ENCODE measurements at places on chromosomes 6 and 20.

- DNase-seq, result peak; percentile 35
These were observed 122.6 kb downstream of the GPX5 start for GRCh38 chr6:28648035-28648877.

GRCh38 chr20:49701241-49701790, 12.4 kb downstream of the B4GALT5 start:
- DNase-seq, result no peak

GRCh38 chr20:58606184-58606583, 44.9 kb upstream of the STX16 start:
- no peak for DNase-seq

GRCh38 chr20:3922983-3923339, 33.8 kb downstream of the PANK2 start:
- DNase-seq, result no peak

GRCh38 chr20:32925481-32926196, 66.9 kb downstream of the EFCAB8 start:
- DNase-seq, result no peak

DNA sequence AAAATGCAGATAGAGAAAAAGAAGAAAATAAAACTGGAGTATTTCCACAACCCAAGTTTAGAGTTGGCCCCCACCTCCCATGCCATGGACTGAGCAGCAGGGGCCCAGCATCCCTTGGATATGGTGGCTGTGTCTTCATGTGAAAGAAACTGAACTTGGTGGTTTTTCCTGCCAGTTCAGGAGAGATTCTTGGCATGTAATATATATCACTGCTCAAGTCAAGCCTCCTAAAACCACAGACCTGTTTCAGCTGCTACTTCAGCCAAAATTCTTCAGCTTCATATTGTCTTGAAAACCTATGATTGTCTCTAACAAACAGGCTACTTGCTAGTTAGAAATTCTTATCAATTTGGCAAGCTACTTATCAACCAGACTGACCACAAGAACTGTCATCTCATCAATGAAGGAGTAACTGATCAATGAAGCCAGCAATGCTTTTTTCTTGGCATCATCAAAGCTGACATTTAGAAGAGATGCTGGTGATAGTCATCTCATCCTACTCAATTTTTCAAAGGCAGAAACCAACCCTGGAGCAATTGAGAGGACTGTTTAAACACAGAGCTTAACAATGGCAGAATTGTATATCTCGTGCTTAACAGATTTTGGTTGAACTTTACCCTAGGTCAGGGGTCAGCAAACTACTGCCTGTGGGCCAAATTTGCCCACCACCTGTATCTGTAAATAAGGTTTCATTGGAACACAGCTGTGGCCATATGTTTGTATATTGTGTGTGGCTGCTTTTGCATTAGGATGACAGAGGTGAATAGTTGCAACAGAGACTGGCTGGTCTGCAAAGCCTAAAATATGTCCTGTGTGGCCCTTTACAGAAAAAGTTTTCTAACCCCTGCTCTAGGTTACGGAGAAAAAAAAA, 10.4 kb upstream of the NOL7 start:
- DNase-seq, result no peak

DNA sequence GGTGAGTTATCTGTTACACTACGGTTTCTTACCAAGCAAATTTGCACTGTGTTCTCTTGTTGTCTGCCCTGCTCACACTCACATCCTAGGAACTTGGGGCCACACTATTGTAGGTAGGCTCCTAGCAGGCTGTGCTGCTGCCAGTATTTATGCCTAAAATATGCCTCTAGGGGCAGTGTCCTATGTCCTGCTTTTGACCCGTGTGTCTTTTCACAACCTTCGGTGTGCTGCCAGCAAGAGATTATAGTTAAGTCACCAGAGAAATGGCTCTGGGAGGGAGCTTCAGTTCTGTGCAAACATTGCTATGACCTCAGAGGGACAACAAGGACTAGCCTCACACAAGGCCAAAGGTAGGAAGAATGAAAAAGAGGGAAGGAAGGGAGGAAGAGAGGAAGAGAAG, 8.9 kb upstream of the TAAR5 start:
- no peak for DNase-seq

DNA sequence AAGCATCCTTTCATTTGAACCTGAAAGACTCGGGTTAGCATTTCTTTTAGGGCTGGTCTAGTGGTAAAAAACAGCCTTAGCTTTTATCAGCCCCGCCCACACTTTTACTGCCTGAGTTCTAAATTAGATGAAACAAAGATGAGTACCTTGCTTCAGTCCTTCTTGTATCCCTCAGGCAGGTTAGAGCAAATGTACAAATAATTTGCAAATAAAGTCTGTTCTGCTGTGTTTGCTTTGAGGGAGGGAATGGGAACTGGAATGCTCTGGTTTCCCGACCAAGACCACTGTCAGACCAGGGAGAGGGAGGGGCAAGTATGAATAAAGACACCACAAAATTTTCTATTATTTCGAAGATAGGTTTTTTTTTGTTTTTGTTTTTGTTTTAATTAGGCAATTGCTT, 85.5 kb upstream of the FLRT3 start:
- DNase-seq, result no peak

DNA sequence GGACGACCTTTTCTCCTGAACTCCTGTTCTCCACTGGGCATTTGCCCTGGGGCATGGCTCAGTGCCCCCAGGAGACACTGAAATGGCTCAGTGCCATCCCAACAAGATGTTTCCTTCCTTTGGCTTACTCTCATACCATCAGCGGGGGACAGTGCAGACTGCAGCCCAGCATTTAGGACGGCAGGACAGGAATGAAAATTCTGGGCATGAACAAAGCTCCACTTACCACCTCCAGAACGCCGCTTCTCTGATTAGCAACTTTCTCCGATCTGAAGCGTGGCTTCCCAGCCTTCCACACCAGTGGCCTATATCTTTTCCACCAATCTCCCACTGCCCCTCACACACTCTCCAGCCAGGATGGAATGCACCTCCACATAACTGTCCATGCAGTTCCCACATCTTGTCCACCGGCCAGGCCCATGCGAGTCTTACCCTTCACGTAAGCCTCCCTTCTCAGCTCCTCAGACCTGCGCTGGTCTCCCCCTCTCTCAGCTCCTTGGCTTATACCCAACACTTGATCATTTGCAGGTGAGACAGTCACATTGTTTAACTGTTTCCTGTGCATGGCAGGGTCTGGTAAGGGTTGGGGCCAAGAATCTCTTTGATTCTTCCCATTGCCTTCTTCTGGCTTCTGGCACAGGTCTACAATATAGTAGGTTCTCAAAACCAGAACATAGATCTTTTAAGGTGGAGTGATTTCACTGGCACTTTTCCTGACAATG, 114.5 kb downstream of the FYN start:
- DNase-seq, result peak; percentile 63

GRCh38 chr6:15593798-15594197, 69.0 kb downstream of the DTNBP1 start:
- DNase-seq, result no peak

DNA sequence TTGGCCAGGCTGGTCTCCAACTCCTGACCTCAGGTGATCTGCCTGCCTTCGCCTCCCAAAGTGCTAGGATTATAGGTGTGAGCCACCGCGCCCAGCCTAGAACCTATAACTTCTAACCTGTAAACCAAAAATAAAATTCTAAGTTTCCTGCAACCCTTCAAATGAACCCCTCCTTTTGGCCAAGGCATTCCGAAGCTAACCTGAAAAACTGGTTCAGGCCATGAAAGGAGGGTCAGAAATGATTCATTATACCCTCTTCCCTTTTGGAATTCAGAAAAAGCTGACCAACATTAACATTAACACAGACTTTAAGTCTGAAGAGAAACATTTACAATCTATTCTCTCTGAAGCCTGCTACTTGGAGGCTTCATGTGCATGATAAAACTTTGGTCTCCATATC, 165.1 kb downstream of the TINAG start:
- no peak for DNase-seq

DNA sequence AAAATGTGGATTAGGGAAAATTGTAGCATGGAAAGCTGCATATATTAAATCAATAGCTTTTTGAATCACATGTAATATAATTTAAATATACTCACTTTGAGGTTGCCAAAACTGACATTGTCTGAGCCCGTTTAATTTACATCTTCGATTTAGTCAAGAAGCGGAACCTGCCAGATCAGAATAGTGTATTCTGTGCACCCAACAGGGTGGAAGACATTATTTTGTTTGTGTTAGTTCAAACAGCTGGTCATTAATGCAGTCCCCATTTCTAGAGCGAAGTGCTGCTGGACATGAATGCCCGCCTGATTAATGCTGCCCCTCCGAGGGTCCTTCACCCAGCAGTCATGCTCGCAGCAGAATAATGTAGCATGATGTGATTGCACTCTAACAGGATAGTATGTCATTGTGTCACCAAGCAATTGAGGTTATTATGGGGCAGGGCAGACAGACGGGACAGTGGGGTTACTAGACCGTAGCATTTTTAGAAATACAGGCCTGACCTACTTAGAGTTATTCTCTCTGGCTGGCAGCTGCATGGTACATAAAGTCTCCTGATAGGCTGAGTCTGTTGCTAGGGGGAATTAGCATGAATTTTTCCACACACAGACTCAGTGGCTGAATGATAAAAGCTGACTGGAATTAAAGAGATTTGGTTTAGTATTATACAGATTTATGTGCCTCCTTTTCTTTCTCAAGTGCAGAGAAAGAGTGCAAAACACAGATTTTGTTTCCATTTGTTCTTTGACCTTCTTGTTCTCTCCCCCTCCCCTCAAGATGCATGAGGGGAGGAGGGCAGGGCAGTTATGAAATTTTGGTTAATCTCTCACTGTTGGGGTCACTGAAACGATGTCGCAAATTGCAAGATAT, 147.1 kb downstream of the PRL start:
- DNase-seq, result no peak

- DNase-seq, result no peak
These were observed 2.1 kb downstream of the KHDRBS2 start for GRCh38 chr6:62283796-62284411.

GRCh38 chr20:35883778-35884540, 70.3 kb downstream of the SCAND1 start:
- DNase-seq, result peak; percentile 72

DNA sequence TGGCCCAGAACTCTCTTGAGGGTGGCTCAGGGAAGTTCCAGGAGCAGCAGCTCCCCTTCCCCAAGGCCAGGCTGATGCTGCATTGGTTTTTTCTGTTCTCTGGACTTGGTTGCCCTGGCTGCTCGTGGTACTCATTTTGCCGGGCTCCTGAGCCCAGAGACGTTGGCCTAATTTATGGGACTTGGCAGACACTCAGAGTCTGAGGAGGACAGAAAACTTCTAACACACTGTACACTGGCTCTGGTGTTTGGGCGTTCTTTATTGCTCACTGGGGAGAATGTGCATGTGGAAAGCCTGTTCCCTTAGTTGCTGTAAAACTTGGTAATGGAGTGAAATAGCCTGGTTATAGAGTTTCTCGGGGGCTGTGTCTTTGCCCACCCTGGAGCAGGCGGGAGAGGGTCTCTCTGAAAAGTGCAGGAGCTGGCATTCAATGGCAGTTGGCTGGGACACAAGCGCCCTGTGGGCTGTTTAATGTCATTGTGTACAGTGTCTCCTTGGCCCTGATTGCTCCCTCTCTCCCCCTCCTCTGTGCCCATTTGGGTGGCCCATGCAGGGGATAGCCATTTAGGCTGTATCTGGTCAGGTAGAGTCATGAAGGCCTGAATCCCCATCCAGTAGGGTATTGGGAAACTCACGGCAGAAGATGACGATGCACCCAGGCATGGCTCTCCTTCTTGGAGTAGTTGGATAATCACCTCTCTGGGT, 109.3 kb downstream of the CDC5L start:
- DNase-seq, result no peak

- DNase-seq, result no peak
These were observed 76.2 kb downstream of the RIN2 start for GRCh38 chr20:19834287-19834686.

GRCh38 chr6:169722362-169723199, 1.7 kb downstream of the PHF10 start:
- DNase-seq, result peak; percentile 41

- DNase-seq, result no peak
These were observed 55.7 kb upstream of the BHLHE23 start for GRCh38 chr20:63062188-63063140.

DNA sequence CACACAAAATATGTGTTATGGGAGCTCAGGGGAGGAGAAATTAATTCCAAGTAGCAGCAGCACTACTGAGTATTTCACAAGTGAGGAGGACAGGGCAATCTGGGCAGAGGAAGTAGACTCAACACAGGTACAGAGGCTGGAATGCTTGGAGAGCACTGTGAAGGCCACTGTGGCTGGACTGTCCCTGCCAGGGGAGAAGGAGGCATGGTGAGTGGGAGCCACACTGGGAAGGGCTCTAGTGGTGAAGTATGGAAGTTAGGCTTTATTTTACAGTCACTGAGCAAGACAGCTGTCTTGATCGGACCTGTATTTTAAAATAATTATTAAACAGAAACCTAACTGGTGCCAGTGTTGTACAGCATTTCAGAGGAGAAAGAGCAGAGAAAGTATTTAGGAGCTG, 28.8 kb downstream of the FAM229B start:
- no peak for DNase-seq

DNA sequence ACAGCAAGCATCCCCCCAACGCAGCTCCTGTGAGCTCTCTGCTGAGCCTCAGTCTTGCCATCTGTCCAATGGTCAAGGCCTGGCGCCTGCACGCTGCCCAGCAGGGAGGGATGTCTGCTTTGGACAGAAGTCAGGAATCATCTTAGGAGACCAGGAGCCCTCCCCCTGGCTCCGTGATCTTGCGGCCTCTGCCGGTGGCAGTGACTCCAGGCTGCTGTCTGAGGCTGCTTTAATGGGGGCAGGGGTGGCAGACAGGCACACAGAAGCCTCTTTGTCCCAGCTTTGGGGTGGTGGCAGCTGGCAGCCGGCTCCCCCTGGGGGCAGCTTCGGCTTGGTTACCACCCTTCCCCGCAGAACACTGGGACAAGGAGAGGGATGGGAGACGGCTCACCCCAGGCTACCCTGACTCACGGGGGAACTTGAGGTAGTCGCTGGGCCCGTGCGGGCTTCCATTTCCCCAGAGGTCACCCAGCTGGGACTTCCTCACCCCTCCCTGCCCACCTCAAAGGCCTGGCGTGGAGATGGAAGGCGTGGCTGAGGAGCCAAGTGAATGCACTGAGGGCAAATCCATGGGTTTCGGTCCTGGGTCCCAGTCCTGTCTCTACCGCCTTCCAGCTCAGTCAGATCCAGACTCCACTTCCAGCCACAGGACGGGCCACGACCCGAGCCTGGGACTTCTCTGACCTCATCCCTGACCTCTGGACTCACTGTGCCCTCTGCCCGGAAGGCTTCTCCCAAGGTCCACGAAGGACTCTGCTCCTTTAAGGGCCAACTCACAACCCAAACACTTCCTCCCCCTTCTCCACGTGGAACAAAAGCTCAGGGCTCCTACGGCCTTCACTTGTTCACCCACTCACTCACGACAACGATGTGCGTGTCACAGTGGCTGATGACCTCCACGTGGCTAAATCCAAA, 14.8 kb downstream of the PEDS1 start:
- no peak for DNase-seq

GRCh38 chr20:49045440-49046086, 549 bp upstream of the CSE1L start:
- peak; percentile 33 for DNase-seq

- no peak for DNase-seq
These were observed 4.6 kb downstream of the WFDC12 start for GRCh38 chr20:45119556-45120266.

DNA sequence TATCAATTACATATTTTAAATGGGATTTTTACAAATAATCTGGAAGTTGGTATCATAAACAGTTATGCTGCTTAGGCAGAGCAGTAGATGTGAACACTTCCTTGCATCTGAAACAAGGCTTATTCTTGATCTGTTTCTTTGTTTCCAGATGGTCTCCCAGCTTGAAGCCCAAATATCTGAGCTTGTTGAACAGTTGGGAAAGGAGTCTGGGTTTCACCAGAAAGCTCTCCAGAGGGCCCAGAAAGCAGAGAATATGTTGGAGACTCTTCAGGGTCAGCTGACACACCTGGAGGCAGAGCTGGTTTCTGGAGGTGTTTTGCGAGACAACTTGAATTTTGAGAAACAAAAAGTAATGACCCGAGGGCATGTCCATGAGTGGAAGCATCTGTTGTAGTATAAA, 91.9 kb downstream of the CCDC170 start:
- no peak for DNase-seq
